ENCODE measurements at places on chromosomes 2 and 18.

GRCh38 chr2:30736461-30737325 is 70.6 kb downstream of the CAPN13 start:
- DNase-seq, result no peak

GRCh38 chr2:17171446-17172049 is 346.7 kb downstream of the RAD51AP2 start:
- DNase-seq, result peak; percentile 36

GRCh38 chr2:241949736-241950412 is 80.3 kb downstream of the RTP5 start:
- DNase-seq, result no peak

GRCh38 chr2:586641-587076 is 90.5 kb downstream of the TMEM18 start:
- no peak for DNase-seq

- no peak for DNase-seq
These were observed 24.3 kb upstream of the RPIA start for GRCh38 chr2:88667219-88667618.

GRCh38 chr2:36002941-36003340 is 352.6 kb upstream of the CRIM1 start:
- DNase-seq, result no peak

DNA sequence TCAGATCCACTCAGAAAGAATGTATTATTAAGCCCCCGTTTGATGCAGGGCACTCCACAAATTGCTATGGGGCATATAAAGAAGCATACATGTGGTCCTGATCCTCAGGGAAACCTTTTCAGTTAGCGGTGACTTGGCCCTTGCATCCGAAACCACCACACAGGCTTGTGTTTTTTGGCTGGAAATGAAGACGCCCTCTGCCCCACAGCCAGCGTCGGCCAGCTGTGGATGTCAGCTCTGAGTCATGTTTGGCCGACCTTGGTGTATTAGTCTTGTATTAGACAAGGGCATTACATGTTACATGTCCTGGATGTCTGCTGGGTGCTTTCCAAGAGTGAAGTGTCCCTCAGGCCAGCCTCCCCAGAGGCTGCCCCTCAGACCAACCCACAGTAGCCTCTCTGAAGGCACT is 107.6 kb upstream of the MAP3K20 start:
- peak; percentile 93 for DNase-seq

- DNase-seq, result no peak
These were observed 665 bp upstream of the HRH4 start for GRCh38 chr18:24459772-24460171.

DNA sequence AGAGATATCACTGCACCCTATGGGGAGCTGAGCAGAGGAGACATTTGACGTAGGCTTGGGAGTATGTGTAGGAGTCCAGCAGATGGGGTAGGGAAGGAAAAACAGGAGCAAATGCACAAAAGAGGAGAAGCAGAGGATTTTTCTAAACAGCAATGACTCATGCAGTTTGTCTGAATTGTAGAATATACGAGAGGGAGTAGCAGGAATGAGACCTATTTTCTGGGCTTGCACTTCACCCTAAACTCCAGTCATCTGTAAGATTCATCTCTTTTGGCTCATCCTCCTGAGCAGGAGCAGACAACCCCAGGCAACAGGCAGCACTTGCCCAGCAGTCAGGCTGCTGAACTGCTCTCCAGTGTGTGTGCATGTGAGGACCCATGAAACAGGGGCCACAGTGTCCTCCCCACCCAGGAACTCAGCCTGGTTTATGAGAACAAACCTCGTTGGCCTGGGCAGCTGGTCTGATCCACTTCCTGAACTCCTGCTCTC is 100.2 kb upstream of the CDC42EP3 start:
- DNase-seq, result peak; percentile 79

- no peak for DNase-seq
These were observed 33.3 kb downstream of the ANXA4 start for GRCh38 chr2:69774984-69775982.

GRCh38 chr2:12826781-12827180 is 110.0 kb downstream of the TRIB2 start:
- DNase-seq, result no peak

- DNase-seq, result peak; percentile 61
These were observed 28.8 kb downstream of the ASAP2 start for GRCh38 chr2:9235147-9236044.

- DNase-seq, result no peak
These were observed 33.9 kb downstream of the CCDC138 start for GRCh38 chr2:108820482-108820881.

- DNase-seq, result no peak
These were observed 58.8 kb downstream of the GDF7 start for GRCh38 chr2:20725782-20726181.

DNA sequence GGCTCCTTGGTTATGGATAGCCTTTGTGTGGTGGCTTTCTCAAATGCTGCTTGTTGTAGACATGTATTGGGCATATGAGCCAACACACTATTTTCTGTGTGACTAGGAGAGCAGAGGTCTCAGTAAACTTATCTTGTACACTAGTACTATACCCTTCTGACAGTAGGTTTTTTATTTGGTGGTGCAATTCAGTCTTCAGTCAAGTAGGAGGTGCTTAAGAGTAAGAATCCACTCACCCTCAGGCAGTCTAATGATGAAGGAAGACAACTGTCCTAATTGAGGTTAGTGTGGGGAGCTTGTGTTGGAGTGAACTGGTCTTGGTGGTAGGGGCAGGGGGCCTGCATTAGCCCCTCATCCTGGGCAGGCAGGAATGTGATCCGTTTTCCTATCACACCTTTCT is 164.0 kb downstream of the SLC4A10 start:
- DNase-seq, result no peak

DNA sequence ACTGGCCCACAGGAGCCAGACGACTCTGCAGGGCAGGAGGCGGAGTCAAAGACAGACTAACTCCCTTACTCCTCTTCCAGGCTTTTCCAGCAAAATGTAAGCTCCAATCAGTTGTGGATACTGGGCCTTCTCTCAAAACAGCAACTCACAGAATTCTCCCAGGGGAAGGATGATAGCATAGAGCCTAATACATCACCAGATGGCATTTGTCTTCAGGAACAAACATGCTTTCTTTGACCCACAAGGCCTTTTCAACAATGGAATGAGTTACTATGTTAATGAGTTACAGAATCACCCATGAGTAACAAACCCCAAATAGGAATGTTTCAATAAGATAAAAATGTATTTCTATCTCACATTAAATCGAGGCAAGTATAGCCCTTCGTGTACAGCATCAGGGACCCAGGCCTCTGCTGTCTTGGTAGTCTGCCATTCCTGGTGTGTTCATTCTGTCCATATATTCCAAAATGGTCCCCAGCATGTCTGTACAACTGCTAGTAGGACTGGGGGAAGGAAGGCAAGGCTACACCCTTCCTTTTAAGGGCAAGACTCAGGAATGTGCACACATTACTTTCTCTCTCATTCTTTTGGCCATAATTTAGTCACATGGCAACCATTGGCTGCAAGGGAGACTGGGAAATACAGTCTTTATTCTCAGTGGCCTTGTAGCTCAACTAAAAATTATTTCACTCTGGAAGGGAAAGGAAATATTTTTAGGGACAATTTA is 76.4 kb downstream of the BOD1L2 start:
- no peak for DNase-seq

DNA sequence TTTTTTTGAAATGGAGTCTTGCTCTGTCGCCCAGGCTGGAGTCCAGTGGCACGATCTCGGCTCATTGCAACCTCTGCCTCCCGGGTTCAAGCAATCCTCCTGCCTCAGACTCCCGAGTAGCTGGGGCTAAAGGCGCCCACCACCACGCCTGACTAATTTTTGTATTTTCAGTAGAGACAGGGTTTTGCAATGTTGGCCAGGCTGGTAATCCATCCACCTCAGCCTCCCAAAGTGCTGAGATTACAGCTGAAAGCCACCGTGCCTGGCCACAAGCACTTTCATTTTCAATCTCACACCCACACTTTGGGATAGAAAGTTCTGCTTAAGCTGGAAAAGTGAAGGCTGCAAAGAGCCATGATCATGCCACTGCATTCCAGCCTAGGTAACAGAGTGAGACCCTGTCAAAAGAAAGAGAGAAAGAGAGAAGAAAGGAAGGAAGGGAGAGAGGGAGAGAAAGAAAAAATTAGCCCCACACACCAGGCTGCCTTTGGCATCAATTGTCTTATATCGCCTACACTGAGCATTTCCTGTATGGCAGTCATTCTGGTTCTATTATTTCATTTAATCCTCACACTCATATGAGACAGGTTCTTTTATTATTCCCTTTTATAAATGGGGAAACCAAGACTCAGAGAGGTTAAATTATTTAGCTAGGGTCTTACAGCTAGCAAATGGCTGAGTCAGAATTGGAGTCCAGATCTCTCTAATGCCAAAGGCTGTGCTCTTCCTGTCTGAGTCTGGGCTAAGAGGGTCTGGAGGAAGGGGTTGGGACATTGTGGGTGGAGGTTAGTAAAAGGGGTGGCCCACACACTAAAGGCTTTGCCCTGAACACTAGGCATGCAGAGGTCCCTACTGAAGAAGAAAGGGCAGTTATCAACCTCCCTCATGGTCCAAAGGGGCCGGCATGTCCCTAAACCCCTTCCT is 37.9 kb upstream of the PKDCC start:
- no peak for DNase-seq

DNA sequence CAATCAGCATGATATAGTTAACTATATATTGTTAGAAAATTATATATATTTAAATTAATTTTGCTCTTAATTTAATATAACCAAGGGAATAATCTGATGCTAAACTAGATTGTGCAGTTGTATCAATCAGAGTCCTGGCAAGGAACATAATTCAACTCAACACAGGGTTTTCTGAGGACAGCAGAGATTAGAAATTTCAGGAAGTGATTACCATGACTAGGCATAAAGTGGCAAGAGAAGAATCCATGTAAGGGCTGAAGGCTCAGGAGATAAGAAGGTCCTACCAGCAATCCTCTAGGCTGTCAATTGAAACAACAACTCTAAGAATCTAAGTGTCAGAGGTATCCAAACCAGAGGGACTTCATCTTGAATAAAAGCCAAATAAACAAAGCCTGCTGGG is 807.8 kb downstream of the DSC3 start:
- DNase-seq, result no peak

GRCh38 chr18:76432274-76432755 is 62.7 kb downstream of the ZNF516 start:
- DNase-seq, result no peak

GRCh38 chr2:232276084-232276732 is 102.3 kb upstream of the ALPP start:
- no peak for DNase-seq

DNA sequence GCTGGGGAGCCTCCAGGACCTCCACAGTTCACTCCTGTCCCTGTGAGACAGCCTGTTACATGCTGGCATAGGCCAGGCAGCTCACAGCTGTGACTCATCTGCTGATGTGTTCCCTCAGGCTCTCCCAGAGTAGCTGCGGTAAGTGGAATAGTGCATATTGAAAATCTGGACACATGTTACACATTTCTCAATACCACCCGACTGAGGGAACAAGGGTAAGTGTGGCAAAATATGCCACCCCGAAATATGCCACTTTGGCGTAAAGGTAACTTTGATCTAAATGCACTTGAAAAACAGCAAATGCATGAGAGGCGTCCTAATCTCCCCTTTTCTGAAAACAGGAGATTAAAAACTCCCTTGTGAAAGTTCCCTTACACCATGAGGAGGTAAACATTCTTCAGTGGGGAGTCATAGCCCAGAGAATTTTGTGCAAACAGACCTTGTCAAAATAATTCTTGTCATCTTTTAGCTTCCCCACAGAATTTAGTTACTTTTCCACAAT is 557.9 kb downstream of the CCDC85A start:
- peak; percentile 88 for DNase-seq

DNA sequence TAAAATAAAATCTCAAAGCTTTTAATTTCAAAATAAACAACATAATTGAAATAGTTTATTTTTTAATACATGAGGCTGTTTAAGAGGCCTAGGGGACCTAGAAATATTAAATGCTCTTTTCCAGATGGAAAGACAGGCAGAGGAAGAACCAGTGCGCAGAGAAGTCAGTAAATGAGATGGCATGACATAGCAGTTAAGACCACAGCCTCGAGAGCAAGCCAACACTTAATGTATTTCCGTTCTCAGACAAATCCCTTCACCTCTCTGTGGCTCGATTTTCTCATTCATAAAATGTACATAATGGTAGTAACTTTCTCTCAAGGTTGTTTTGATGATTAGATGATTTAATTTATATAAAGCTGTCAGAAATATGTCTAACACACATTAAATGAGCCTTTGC is 405.1 kb upstream of the CWC22 start:
- DNase-seq, result no peak

DNA sequence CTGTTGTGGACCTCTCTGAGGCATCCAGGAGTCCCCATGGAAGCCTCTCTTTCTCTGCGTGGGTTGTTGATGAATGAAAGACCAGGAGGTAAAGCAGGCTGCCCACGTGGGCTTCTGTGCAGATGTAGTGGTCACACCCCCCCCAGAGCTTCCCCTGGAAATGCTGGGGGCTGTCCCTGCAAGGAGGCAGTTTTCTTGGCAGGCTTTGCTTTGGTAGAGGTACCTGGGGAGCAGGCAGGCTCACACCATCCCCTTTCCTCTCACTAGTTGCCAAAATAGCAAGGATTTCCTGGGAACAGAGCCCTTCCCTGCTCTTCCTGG is 97.6 kb upstream of the MAP3K20 start:
- no peak for DNase-seq

GRCh38 chr2:195606179-195606578 is 50.8 kb upstream of the SLC39A10 start:
- no peak for DNase-seq

DNA sequence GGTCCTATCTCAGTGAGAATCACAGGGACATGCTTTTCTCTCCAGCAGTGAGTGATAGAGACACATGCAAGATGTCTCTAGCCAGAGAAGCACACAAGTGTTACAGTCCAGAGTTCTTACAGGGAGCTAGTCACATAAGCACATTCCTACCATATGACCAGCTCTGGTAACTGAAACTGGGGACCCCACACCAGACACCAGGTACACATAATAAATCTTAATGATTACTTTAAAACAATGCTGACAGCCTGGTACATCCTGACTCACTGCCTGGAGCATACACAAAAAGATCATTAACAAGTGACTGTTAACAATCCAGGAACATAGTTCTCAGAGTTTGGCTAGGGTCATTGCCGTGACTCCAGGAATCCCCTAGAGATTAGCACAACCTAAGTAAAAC is 53.6 kb downstream of the GALNT1 start:
- DNase-seq, result peak; percentile 47

- no peak for DNase-seq
These were observed 12.6 kb upstream of the CXCR4 start for GRCh38 chr2:136130511-136130910.

DNA sequence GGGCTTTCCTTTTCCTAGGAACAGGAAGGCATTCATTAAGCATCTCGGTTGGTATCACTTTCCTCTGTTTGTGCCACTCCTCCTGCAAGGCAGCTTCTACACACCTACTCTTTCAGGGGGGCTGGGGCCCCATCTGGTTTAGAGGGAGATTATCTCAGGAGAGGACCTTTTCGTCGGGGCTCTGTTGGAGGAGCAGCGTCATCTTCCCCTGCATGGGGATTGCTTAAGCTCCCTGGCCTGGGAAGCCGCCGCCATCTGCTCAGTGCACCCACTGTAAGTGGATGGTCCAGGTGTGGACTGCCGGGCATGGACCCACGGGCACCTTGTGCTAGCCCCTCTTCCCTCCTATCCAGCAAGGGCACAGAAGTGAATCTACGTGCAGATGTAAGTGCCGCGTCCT is 355.3 kb upstream of the SMIM21 start:
- DNase-seq, result no peak

- no peak for DNase-seq
These were observed 188.1 kb downstream of the ZEB2 start for GRCh38 chr2:144331674-144332355.

- no peak for DNase-seq
These were observed 211.7 kb downstream of the PMAIP1 start for GRCh38 chr18:60111525-60111924.
